KG1 (cell line): ENCODE measurements at places on chromosomes 12 and 14.
A peak's percentile ranks its signal among the peaks of the same experiment; 100 is the strongest.

DNA sequence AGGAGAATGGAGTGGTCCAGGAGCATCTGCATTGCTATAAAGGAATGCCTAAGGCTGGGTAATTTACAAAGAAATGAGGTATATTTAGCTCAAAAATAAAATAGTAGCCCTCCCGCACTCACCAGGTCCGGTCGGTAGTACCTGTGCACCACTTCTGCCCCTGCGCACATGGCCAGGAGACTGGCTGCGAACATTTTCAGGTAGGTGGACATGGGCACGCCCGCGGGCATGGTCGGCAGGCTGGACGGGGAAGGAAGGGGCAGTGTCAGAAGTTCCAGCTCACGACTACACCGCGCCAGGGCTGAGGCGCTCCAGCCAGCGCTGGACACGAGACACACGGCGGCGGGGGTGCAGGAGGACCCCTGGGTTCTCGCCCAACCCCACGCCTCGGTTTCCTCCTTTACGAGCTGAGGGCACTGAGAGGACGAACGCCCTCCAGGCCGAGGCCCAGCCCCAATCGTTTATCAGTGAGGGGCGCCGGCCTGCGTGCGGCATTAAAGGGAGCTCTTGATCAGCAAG is 9.1 kb upstream of the TDG start:
- peak; percentile 76 for DNase-seq

DNA sequence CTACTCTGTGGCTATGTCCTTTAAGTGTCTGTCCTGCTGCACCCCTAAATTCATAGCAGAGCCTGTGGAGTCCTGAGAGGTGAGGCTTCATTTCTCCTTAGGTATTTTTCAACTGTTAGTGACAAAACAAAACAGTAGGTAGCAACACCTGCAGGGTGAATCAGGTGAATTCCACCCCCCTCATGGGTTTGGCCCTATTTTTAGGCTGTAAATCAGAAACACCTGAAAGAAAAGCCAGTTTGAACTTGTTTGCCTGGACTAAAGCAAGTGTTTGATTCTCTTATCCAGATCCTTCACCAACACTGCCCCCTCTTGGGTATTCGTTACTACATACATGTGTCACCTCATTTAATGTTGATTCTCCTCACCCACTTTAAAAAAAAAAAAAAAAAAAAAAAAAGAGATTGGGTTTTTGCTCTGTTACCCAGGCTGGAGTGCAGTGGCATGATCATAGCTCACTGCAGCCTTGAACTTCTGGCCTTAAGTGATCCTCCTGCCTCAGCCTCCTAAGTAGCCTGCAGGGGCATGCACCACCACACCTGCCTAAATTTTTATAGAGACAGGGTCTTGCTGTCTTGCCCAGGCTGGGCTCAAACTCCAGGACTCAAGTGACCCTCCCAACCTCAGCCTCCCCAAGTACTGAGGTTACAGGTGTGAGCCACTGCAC is 10.3 kb downstream of the TBPL2 start:
- DNase-seq = peak; percentile 21

GRCh38 chr12:115630136-115630535 is 647.4 kb downstream of the MED13L start:
- DNase-seq = no peak

- DNase-seq = no peak
These were observed 466.9 kb upstream of the RGS6 start for GRCh38 chr14:71465316-71465715.

- peak; percentile 63 for DNase-seq
These were observed 105.0 kb downstream of the SNAPC1 start for GRCh38 chr14:61866932-61867920.

DNA sequence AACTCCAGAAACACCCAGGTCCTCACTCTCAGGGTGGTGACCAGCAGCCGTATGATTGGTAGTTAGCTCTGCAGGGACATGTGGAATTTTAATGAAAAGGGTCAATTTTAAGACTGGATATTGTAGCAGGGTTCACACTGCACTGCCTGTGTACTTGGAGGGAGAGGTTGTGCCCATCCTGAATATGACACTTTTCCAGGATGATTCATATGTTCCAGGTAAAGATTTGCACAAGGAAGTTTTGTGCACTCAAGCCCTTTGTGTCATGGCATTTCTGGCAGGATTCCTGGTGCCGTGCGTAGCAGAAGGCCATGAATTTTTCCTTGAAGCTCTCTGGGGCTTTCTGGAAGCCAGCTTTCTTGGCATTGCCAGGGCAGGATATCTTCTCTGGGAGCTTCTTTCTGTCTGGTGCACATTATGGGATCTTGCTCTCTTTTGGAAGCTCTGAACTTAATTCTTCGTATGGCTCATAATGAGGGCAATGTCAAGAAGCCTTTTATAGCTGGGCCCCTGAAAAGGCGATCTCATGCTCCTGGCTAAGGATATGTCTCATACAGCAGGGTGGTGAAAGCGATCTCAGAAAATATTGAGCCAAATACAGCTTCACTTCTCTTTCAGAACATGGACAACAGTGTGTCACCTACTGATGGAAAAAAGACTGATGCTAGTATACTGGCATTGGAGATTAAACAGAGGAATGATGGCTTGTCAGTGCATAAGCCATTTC is 1133.9 kb downstream of the AACS start:
- no peak for DNase-seq

- DNase-seq = no peak
These were observed 76.3 kb downstream of the MGAT4C start for GRCh38 chr12:86179855-86180254.

DNA sequence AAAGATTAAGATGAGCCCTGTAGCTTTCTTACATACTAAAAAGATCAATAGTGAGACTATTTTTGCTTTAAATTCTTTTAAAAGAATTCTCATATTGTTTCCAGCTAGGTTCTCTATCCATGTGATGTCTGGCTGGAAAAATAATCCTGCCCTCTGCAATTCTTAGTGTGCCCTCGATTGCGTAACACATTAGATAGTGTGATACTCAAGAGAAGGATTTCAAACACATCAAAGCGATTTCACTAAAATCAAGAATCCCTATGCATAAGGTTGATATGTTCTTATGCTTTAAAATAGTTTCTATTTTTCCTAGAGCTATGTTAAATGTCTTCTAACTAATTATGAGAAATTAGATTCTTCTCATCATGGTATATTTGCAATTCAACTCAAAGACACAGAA is 127.3 kb upstream of the PLEKHA5 start:
- DNase-seq = no peak

GRCh38 chr14:88695870-88696269 is 96.9 kb downstream of the EML5 start:
- DNase-seq = no peak

DNA sequence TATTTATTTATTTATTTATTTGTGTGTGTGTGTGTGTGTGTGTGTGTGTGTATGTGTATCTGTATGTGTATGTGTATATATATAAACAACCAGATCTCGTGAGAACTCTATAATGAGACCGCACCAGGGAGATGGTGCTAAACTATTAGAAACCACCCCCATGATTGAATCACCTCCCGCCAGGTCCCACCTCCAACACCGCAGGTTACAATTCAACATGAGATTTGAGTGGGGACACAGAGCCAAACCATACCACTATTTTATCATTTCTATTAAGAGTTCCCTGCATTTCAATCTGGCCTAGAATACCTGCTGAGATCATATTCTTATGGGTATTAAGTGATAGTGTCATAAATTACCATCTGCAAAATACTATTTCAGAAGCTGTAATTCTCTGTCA is 243.8 kb upstream of the PLEKHG7 start:
- DNase-seq = no peak

DNA sequence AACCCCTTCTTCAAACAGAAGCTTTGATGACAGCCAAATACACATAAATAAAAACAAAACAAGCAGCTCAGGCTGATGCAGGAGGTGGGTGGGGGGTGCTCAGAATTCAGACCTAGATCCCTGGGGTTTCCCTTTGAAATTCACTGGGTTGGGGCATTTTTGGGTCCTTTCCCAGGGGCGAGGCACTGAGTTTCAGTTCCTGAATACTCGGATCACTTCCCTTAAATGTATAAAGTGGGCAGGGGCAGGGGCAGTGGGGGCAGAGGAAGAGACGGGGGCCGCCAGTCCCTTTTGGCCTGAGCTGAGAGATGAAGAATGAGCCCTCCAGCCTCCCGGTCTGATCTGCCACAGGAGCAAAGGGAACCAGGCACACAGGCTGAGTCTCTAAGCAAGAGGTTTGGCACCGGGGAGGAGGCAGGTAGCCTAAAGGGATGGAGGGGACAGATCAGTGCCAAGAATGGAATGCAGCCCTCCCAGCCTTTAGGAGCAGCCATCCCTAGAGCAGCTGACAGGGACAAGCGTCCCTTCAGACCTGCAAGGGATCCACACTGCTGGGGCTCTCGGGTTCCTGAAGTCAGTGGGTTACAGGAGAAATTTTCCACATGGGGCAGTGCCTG is 20.3 kb downstream of the KDM2B start:
- DNase-seq = no peak

GRCh38 chr12:60349232-60349978 is 753.6 kb downstream of the SLC16A7 start:
- DNase-seq = no peak

GRCh38 chr12:110860833-110861296 is 14.1 kb downstream of the CCDC63 start:
- DNase-seq = peak; percentile 69

- no peak for DNase-seq
These were observed 54.0 kb downstream of the ZNF641 start for GRCh38 chr12:48296586-48297282.

GRCh38 chr12:57984629-57985151 is 43.3 kb downstream of the ATP23 start:
- no peak for DNase-seq

GRCh38 chr12:71954083-71954778 is 15.6 kb downstream of the TPH2 start:
- DNase-seq = no peak

DNA sequence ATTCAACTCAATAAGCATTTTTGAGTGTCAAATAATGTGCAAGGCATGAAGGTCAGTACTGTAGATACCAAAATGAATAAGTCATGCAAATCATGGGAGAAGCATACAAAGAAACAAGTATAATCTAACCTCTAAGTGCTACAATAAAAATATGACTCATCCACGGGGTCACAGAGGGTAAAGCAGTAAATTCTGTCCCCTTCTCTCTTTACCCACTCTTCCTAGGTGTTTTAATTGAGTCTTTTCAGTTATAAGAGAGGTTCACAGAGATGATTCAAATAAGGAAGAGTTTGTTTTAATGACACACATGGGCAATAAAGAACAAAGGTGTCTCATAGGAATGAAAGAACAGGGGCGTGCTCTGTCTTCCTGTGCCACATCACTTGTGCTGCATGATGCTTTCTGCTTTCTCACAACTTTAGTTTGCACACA is 71.5 kb upstream of the DAAM1 start:
- no peak for DNase-seq

- no peak for DNase-seq
These were observed 15.1 kb downstream of the ADIPOR2 start for GRCh38 chr12:1705774-1706631.

- DNase-seq = no peak
These were observed 7.8 kb upstream of the CACNA2D4 start for GRCh38 chr12:1926251-1926657.

DNA sequence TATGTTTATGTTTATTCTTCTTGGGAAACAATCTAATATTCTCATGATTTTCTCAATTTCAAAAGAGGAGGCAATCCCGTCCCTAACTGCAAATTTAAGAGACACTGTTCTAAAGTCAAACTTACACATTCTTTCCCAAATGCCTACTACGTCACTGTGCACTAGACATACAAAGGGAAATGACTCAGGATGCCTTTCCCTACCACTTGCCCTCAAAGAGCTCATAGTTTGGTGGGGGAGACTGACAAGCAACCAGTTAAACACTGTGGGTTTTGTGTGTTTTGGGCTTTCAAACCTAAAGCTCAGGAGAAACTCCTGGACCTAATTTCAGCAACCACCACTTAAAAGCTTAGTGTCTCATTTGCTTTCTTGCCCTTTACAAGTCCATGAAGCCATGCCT is 58.4 kb downstream of the ATP2B1 start:
- no peak for DNase-seq

GRCh38 chr12:114274131-114274530 is 131.8 kb downstream of the TBX5 start:
- no peak for DNase-seq

- no peak for DNase-seq
These were observed 211.9 kb upstream of the TBX3 start for GRCh38 chr12:114895827-114896226.

- DNase-seq = no peak
These were observed 378.4 kb downstream of the CCDC91 start for GRCh38 chr12:28568704-28569103.

- DNase-seq = no peak
These were observed 301.4 kb downstream of the BMP4 start for GRCh38 chr14:53655080-53655785.

DNA sequence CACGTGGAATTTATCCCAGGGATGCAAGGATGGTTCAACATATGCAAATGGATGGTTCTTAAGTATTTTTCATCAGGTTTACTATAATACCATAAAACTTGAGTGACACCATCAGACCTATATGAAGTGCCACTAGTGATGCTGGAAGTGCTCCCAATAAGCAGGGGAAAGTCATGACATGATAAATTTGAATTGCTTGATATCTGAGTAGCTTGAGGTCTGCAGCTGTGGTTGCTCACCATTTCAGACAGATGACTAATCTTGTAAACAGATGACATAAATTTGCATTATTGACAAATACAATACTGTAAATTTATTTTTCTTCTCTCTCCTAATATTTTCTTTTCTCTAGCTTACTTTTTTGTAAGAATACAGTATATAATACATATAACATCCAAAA is 13.7 kb upstream of the PRPF39 start:
- DNase-seq = no peak

- DNase-seq = no peak
These were observed 2.6 kb upstream of the MAP4K5 start for GRCh38 chr14:50534997-50535396.

DNA sequence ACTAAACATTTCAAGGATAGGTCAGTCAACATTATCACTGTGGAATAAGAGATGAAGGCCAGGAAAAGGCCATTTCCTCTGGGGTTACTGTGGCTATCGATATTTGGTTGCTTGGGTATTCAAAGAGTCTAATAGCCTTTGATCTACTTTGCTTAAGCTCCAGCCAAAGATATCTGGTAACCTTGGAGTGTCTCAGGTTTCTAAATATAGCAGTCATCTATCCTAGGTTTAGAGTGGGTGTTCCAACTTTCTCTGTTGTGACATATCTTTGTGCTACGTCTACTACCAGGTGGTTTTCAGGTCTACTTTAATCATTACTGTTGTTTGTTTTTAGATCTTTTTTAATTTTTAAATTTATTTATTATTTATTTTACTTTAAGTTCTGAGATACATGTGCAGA is 42.4 kb downstream of the RDH12 start:
- DNase-seq = no peak

GRCh38 chr12:6370994-6371754 is 4.2 kb downstream of the SCNN1A start:
- DNase-seq = no peak

DNA sequence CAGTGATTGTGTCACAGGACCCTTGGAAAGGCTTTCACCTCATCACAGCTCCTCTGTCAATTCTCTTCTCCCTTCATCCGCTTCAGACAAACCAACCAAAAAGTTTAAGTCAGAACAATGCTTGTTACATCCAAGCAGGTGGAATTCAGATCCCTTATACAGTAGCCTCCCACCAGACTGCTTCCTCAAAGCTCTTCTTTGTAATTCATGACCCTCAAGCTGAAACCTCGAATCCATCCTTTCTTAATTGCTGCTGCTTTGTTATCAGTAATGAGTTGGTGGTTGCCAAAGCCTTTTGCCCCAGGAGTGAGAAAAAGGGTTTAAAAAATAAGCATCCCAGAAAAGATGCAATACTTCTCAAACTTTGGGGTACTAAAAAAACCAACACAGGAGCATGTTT is 9.5 kb downstream of the BEST3 start:
- DNase-seq = no peak
